ENCODE measurements at places on chromosomes 5 and 9. TPM values are rescaled to one million over a fixed set of nuclear protein-coding genes. Genes with fewer than 3 reads are reported as not detected.

FOXD4L6 gene
- total RNA-seq: not detected

PCDHGB2 gene
- total RNA-seq: not detected

C9 gene
- not detected for total RNA-seq

SSNA1 gene
- total RNA-seq: 143 TPM

CARTPT gene
- total RNA-seq: not detected

C5orf58 gene
- total RNA-seq: not detected

DNAJB5 gene
- total RNA-seq: 7.8 TPM

KIAA1191 gene
- 102 TPM for total RNA-seq

INSL6 gene
- not detected for total RNA-seq

SLC27A4 gene
- total RNA-seq: 47.2 TPM

QRFP gene
- total RNA-seq: not detected

ERP44 gene
- total RNA-seq: 16.1 TPM

IFNA21 gene
- total RNA-seq: not detected

NEUROG1 gene
- total RNA-seq: not detected

ZNF618 gene
- 8.9 TPM for total RNA-seq

C9orf153 gene
- total RNA-seq: 0.21 TPM

ADAMTS16 gene
- 1.9 TPM for total RNA-seq

CTXN3 gene
- not detected for total RNA-seq

DBH gene
- total RNA-seq: not detected

PCDHA10 gene
- total RNA-seq: 0.01 TPM

CATSPER3 gene
- total RNA-seq: 0.22 TPM

SPOCK1 gene
- 13.8 TPM for total RNA-seq

C9orf50 gene
- total RNA-seq: not detected
